Right renal pelvis (tissue), 4 donors: ENCODE measurements at places on chromosomes 13 and 19.

- DNase-seq = no peak
Observed at GRCh38 chr19:5832061-5832460, 7.4 kb downstream of the FUT6 start.

- DNase-seq = peak; percentile 68
Observed at GRCh38 chr19:13978351-13979243, 26.3 kb downstream of the DCAF15 start.

- no peak for DNase-seq
Observed at GRCh38 chr19:29667387-29667783, 2.1 kb downstream of the PLEKHF1 start.

- no peak for DNase-seq
Observed at GRCh38 chr13:66994517-66995202, 235.5 kb downstream of the PCDH9 start.

DNA sequence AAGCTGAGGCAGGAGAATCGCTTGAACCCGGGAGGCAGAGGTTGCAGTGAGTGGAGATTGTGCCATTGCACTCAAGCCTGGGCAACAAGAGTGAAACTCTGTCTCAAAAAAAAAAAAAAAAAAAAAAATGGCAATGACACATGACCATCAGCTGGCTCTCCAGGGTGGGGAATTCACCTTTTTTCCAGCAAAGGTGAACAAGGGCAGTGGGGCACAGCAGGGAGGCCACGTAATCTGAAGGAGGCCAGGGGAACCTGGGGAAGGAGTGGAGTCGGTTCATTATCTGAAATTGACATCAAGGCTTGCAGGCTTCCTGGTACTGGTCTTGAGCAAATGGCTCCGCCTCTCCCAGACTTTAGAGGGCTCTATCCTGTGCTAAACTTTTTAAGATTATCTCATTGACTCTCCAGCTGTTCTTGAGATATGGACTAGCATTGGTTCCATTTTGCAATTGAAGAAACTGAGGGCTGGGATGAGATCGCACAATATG, 28.1 kb downstream of the KEAP1 start:
- no peak for DNase-seq

GRCh38 chr19:5339950-5340636, 519 bp downstream of the PTPRS start:
- no peak for DNase-seq

DNA sequence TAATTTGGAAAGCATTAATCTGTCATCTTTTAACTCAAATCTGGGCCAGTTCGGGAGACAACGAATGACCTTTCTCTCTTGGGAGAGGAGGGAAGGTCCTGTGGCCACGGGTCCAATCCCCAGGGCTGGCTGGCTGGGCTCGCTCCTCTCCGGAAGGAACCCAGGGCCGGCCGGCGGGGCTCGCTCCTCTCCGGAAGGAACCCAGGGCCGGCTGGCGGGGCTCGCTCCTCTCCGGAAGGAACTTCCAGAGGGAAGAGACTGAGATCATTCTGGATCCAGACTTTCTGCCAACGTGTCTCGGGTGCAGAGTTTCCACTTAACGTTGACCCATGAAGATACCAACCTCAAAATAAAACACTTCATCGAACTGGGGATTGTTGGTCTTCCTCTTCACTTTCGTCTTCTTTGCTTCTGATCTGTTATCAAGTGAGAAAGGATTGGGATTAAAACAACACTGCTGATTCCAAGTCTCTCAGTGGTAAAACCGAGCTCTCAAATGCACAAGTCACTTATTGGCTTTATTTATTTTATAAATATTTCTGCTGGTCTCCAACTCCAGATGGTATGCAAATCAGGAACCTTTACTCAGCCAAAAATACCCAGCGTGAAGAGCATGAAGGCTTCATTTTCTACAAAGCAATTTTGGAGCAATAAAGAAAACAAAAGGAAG, 53.3 kb upstream of the C13orf46 start:
- DNase-seq = no peak

GRCh38 chr13:31824705-31825517, 85.6 kb downstream of the RXFP2 start:
- DNase-seq = no peak

GRCh38 chr13:30435911-30436451, 13.7 kb downstream of the UBE2L5 start:
- DNase-seq = no peak

- DNase-seq = no peak
Observed at GRCh38 chr19:56333506-56333905, 18.9 kb upstream of the ZSCAN5A start.

- no peak for DNase-seq
Observed at GRCh38 chr19:51830274-51830673, 35.3 kb downstream of the FPR3 start.

DNA sequence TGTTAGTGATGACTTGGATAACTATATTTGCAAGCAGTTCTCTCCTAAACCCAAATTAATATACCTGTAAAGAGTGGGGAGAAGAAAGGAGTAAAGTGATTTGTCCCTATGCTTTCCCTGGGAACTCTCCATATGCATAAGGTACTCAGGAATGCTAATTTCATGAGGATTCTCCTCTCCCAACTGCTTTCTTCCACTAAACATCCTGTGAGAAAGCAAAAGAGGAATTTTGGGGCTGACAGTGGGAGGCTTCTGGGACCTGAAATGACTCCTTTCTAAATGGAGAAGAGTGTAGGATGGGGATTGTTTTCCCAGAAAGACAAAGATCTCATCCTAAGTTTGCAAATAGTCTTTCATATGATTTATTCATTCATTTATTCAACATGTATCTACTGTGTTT, 250.5 kb downstream of the TDRD3 start:
- no peak for DNase-seq
